ENCODE measurements at places on chromosomes 5 and 9.

- DNase-seq: peak; percentile 71
Observed at GRCh38 chr5:132007399-132008162, 3.9 kb downstream of the ACSL6 start.

- no peak for DNase-seq
Observed at GRCh38 chr5:52043543-52043942, 660.3 kb downstream of the ISL1 start.

DNA sequence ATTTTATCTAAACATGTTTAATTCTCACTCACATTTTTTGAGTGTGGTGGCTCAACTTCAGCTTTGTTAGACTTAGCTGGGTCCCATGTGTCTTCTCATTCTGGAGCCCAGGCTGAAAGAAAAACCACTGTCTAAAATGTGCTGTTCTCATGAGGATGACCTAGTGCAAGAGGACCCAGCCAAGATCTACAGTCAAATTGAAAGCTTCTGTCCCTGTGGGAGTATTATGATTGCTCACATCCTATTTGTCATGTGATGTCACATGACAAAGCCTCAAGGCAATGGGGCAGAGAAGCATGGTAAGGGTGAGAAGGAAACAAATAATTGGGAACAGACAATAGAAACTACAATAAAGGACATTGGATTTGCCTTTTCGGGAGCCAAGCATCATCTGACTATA, 113.4 kb upstream of the ASTN2 start:
- no peak for DNase-seq

DNA sequence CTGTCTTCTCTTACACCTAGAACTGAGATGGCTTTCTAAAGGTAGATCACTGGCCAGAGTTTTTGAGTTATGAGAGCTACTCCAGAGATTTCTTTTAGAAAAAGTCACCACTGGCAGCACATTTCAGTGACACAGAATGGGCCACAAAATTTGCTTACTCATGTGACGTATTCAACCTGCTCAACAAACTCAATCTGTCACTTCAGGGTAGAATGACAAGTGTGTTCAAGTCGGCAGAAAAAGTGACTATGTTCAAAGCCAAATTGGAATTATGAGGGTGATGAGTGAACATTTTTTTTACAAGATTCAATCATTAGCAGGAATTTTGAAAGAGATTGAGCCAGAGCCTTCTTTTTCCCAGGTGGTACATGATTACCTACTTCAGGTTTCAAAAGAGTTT, 46.5 kb downstream of the TAF11L14 start:
- no peak for DNase-seq

- DNase-seq: no peak
Observed at GRCh38 chr9:69834056-69834455, 13.4 kb downstream of the CFAP95 start.

GRCh38 chr9:104849023-104849422, 78.9 kb downstream of the ABCA1 start:
- DNase-seq: no peak

GRCh38 chr5:180130876-180131740, 59.5 kb upstream of the RNF130 start:
- no peak for DNase-seq

DNA sequence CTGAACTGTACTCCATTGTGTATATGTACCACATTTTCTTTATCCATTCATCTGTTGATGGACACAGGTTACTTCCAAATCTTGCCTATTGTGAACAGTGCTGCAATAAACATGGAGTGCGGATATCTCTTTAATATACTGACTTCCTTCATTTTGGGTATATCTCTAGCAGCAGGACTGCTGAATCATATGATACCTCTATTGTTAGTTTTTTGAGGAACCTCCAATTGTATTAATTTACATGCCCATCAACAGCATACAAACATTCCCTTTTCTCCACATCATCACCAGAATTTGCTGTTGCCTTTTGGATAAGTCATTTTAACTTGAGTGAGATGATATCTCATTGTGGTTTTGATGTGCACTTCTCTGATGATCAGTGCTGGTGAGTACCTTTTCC, 81.8 kb upstream of the FAM120A start:
- DNase-seq: no peak

GRCh38 chr5:172178991-172179989, 8.7 kb downstream of the STK10 start:
- no peak for DNase-seq

DNA sequence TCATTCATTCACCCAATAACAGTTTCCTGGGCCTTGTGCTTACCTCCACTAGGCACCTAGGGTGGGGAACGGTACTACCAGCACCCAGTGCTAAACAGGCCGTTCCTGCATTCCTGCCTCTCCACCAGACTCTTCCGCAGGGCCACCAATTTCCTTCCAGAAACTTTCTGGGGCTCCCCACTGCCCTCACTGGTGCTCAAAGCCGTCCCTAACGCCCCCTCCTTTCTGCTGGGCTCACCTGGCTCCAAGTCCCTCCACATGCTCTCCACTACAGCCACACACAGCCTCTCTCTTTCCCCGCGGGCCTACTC, 1.4 kb downstream of the PHF19 start:
- DNase-seq: no peak

GRCh38 chr5:95887977-95888376, 65.5 kb upstream of the GLRX start:
- no peak for DNase-seq

GRCh38 chr9:5113523-5113922, 71.9 kb downstream of the INSL6 start:
- no peak for DNase-seq

DNA sequence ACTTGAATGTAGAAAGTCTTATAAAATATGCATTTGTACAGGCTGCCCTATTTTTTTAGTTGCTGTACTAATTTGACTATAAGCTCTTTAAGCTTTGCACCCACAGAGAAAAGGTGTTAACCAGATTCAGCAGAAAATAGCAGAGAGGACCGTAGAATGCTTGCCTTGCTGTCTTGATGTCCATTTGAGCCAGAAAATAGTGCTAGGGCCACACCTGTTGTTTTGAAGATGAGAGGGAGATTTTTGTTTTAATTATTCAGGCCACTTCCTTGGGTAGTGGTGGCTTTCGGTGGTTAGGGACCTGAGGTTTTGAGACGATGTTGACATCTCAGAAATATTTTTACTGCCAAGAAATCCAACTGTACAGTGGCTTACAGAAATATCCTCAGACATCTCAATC, 196.0 kb downstream of the SPATA31D1 start:
- no peak for DNase-seq

DNA sequence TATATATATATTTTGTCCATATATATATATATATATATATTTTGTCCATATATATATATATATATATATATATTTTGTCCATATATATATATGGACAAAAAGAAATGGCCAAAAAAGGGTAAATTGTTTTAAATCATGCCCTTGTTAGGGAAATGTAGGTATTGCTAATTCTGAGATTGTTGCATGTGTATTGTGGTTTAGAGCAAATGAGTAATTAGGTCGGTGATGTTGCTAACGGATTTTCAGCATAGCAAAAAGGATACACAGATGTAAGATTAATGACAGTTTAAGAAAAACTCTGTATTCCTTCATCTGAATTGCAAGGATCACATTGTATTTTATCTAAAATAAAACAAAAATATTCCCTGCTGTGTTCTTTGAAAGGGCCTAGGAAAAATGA, 40.2 kb downstream of the OSTF1 start:
- no peak for DNase-seq

DNA sequence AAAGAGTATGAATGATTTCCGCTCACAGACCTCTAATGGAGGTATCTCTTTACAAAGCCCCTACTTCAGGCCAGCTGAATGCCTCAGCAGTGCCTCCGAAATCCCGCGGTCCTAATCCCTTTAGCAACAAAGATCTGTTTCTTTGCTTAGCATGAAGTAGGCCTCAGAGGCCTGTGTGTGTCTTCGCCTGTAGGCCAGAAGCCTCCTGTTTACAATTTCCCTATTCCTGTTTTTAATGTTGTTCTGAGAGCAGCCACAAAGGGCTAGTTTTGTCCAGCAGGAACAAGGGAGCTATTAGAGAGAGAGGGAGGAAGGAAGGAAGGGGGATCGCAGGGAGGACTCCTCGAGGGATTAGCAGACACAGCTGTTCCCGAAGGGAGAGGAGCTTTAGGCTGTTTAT, 166.4 kb upstream of the SPRY4 start:
- no peak for DNase-seq

- no peak for DNase-seq
Observed at GRCh38 chr5:159736844-159737243, 179.4 kb upstream of the ADRA1B start.

- DNase-seq: no peak
Observed at GRCh38 chr5:68780299-68780955, 313.4 kb upstream of the SLC30A5 start.

- no peak for DNase-seq
Observed at GRCh38 chr9:35306283-35306682, 144.5 kb downstream of the UNC13B start.

DNA sequence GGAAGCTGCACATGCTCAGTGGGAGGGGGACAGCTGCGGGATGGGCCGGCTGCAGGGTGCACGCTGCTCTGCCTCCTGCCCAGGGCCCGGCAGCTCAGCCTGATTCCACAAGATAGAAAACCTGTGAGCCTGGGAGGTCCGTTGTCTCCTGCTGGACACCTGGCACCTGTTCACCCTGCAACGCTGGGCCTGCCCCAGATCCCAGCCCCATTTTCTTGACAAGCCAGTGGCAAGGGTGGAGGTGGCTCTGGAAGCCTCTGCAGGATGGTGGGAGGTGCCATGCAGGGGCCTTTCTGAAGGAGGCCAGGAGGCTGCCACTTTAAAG, 68.1 kb upstream of the RNF130 start:
- DNase-seq: no peak

DNA sequence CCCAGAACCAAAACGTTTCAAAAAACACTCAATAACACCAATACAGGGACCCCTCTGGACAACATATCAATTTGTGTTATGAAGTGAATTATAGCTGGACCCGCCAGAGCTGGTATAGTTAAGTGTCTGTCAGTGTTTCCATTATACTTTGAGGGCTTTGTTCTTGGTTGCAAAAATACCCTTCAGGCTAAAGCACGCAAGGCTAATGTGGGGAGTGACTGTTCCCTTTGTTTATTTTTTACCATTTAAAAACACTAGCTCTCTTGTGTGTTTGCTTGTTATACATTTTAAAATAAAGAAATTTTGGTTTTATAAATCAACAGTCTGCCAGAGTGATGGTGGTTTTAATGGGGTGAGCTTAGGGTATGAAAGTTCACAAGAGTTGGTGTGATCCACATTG, 859.5 kb downstream of the PTPRD start:
- no peak for DNase-seq

DNA sequence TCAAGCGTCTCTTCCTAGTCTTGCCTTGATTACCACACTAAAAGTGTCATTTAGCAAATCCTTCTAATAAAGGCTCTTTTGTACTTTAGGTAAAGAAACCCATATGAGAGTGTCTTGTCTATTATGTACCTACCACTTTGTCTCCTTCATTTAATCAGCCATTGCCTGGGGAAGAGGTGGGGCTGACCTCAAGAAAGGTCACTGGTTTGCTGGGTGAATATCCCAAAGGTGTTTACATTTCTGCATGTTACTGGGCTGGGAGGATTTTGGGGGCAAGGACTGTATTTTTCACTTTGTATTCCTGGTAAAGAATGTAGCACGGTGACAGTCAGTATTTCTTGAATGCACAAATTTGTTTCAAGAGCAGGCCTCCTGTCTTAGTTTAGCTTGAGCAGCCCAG, 11.9 kb upstream of the RPS23 start:
- DNase-seq: no peak

- DNase-seq: no peak
Observed at GRCh38 chr9:16337322-16338029, 533.0 kb downstream of the BNC2 start.

DNA sequence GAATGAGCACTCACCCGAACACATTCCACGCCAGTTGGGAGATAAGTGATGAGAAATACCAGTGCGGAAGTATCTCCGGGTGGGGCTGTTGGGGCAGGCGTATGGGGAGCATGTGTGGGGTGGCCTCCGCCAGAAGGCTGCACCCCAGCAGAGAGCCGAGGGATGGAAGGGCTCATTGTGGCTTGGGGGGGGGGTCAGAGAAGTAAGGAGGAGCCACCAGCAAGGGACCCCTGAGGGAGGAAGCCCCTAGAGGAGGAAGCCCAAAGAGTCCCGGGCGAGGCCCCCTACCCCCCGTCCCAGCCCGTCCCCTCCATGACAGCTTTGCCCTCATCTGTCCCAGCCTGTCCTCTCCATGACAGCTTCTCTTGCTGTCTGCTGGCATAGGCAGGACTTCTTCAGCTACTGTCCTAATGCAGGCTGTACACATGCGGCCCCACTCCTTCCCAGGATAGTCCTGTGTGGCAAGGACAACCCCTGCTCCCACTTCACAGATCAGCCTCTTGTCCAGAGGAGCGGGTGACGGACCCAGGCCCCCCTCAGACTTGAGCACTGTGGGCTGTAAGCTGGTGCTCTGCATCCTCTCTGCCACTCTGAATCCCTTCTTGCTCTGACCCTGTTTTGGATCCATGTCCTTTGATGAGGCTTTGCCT, 239.6 kb downstream of the CACNA1B start:
- no peak for DNase-seq

- peak; percentile 33 for DNase-seq
Observed at GRCh38 chr5:150801117-150801927, 22.8 kb downstream of the SMIM3 start.

GRCh38 chr5:884345-885126, 8.1 kb downstream of the BRD9 start:
- DNase-seq: no peak

GRCh38 chr5:82341325-82341724, 63.2 kb upstream of the RPS23 start:
- DNase-seq: no peak

DNA sequence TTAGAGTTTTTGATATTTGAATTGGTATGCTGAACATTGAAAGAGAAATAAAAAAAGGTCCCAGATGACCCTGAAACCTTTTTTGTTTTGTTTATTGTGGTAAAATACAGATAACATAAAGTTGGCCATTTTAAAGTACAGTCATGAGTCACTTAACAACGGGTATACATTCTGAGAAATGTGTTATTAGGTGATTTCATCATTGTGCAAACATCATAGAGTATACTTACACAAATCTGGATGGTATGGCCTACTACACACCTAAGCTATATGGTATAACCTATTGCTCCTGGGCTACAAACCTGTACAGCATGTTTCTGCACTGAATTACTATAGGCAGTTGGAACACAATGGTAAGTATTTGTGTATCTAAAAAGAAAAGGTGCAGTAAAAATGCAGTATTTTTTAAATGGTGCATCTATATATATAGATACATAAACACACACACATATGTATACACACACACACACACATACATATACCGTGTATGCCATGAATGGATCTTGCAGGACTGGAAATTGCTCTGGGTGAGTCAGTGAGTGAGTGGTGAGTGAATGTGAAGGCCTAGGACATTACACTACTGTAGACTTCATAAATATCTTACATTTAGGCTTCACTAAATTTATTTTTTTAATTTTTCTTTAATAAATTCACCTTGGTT, 31.0 kb downstream of the TTC1 start:
- no peak for DNase-seq

DNA sequence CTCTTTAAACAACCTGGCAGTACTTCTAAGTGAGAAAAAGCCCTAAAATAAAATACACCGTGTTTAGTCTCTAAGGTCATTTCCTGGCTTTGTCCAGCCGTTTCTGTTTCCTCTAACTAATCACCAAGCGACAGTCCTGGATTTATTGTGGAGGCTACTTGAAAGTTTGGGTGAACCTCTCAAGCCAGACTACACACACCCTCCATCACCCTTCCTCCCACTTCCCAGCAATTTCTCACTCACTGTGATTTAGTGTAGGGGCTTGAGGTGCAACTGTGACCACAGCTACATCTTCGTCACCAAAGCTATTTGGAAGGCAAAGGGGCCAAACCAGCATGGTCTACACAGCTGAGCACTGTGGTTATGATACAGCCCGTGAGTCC, 240.0 kb upstream of the SLC24A2 start:
- DNase-seq: no peak

- DNase-seq: no peak
Observed at GRCh38 chr9:109830545-109830944, 50.5 kb downstream of the PALM2AKAP2 start.

All from SHP77 (cell line).